Fibroblast of the aortic adventitia (primary cell): ENCODE measurements at places on chromosomes 1 and 21.

- DNase-seq, result no peak
Observed at GRCh38 chr21:43657355-43658087, 1.8 kb downstream of the HSF2BP start.

GRCh38 chr1:7145947-7146346, 360.7 kb downstream of the CAMTA1 start:
- no peak for DNase-seq

DNA sequence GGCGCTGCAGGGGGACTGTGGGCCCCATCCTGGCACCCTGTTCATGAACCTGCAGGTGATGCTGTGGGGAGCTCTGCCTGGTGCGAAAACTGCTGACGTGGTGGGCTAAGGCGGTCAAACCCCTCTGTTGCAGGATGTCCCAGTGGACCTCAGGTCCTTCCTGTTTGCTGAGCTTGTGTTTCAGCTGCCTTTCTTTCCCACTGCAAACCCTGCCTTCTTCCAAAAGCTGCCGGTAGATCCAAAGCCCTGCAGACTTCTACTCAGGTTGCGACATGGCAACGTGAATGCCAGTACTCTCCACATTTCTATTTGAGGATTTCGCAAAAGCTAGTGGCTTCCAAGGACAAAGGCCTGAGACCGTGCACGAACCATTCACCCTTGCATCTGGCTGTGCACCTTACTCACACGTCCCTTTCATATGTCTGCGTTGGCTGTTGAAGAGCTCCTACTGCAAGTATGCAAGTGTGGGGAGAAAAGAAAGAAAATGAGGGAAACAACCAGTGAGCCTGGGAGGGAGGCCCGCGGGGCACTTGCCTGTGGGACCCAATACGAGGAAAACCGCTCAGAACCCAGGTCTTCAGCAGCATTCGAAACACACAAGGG, 6.2 kb upstream of the RRP1 start:
- peak; percentile 48 for DNase-seq

GRCh38 chr1:228511546-228512445, 24.6 kb downstream of the RNF187 start:
- DNase-seq, result no peak
